Adrenal gland (tissue), 19 donors: ENCODE measurements at places on chromosomes 1 and 21.

DNA sequence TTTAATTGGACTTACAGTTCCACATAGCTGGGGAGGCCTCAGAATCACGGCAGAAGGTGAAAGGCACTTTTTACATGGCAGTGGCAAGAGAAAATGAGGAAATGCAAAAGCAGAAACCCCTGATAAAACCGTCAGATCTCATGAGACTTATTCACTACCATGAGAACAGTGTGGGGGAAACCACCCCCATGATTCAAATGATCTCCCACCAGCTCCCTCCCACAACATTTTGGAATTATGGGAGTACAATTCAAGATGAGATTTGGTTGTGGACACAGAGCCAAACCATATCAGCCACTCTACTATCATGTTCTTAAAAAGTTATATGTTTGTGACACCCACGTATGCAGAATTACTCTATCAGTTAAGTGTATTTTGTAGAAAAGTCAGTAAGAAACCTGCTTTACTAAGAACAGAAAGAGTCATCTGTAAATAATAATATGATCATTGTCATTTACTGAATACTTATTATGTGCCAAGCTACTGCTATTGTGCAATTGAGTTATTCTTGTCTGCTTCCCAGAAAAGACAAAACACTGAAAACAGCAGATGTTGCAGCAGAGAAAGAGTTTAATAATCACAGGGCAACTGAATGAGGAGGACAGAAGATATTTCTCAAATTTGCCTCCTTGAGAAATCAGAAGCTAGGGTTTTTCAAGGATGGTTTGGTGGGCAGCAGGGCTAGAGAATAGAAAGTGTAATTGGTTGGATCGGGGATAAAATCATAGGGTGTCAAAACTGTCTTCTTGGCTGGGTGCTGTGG, 207.7 kb upstream of the FGGY start:
- no peak for DNase-seq

DNA sequence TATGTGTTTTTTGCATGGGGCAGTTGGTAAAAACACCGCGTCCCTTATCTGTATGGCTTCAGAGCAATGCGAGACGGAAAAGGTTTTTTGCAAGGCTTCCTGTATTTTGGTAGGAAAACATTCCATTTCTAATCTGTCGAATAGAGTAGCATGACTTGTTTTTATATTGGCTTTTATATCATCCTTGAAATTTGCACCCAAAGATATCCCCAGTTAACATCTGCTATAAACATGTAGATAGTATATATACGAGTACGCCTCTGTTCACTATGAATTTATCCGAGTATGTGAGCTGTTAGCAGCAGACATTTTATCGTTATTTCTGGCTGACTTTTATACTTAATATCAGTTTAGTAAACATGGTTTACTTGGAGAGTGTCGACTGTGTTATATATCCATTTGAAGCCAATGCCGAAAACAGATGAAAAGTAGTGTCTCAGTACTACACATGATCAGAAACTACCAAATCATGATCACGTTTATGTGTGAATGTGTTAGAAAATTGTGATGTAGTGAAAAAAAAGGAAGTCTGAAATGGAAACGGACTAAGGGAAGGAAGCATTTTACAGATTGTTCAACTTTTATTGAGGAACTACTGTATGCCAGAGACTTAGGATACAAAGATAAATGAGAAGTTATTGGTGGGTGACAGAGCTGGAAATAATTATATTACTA, 1.0 kb downstream of the LEPR start:
- DNase-seq, result no peak

DNA sequence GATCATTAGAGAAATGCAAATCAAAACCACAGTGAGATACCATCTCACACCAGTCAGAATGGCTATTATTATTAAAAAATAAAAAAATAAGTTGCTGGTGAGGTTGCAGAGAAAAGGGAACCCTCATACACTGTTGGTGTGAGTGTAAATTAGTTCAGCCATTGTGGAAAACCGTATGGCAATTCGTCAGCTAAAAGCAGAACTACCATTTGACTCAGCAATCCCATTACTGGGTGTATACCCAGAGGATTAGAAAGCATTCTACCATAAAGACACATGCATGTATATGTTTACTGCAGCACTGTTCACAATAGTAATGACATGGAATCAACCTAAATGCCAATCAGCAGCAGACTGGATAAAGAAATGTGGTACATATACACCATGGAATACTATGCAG, 42.2 kb downstream of the GIPC2 start:
- DNase-seq, result no peak

DNA sequence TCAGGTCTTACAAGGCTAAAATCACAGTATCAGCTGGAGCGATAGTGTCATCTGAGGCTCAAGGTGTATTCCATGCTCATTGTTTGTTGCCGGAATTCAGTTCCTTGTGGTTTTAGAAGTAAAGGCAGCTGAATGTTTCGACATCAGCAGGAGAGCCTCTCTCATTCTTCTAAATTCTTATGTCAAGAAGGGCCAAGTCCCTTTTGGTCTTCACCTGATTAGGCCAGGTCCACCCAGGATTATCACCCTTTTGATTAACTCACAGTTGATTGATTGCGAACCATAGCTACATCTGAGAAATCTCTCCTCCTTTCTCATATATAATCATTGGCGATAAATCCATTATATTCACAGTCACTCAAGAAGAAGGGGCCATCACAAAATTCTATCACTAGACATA, 806.7 kb upstream of the PRMT6 start:
- no peak for DNase-seq
